ENCODE measurements at places on chromosomes 11 and 22. TPM values are rescaled to one million over a fixed set of nuclear protein-coding genes. Genes with fewer than 3 reads are reported as not detected.

DNA sequence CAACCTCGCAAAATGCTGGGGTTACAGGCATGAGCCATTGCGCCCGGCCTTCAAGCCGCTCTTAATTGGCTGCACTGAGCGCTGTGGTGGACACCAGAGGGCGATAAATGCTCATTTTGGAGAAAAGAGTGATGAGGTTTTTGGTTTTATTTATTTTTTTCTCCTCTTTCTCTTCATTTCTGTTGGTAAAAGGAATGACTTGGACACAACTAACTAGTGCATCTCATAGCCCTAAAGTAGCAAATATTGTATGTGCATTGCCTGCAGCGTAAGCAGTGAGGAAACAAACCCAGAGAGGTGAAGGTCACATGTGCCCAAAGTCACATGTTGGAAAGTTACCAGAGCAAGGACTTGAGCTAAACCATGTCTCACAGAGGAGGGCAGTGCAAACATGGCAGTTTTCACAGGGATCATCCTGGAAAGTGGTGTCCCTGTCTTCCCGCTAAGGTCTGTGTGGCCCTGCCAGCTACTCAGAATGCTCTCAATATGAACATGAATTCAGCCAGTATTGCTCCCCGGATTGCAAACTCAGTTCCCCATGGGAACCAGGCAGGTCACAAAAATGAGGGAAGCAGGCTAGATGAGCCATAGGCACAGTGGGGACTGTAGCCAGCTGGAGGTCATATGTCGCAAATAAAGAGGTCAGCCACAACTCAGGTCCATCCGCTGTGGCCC, 8.6 kb upstream of the CD82 start:
- DNase-seq: no peak

DNA sequence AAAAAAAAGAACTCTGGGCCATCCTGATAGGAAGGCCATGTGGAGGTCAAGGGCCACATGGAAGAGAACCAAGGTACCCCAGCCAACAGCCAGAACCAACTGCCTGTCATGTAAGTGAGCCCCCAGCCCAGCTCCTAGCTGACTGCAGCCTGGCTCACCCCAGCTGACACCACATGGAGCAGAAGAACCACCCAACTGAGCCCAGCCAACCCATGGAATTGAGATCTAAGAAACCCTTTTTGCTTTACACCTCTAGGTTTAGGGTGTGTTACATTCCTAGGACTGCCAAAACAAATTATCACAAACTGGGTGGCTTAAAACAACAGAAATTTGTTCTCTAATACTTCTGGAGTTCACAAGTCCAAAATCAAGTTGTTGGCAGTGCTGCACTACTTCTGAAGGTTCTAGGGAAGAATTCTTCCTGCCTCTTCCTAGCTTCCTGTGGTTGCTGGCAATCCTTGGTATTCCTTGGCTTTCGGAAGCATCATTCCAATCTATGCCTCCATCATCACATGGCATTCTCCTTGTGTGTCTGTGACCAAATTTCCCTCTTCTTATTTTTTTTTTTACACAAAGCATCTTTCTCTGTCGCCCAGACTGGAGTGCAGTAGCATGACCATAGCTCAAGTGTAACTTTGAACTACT, 4.4 kb downstream of the C11orf86 start:
- DNase-seq: no peak

GRCh38 chr11:123775715-123776549, 21.6 kb upstream of the OR6X1 start:
- DNase-seq: no peak

DNA sequence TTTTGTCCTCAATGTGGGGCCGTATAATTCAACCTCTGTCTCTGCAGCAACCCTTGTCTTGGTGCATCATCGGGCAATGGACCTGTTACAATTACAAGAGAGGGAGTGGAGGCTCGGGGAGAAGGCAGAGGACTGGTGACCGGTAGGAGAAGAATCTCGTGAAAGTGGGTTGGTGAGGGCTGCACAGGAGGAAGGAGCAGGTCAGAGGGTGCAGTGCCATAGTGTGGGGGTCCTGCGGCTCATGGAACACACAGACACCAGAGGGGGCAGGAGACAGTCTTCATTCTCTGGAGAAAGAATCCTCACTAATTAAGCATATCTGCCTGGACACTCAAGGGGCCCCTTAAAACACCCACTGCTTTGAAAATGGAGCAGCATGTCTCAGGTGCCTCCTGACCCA, 174.7 kb upstream of the B3GAT1 start:
- no peak for DNase-seq

GRCh38 chr11:101336858-101337257, 207.2 kb upstream of the PGR start:
- DNase-seq: no peak

DNA sequence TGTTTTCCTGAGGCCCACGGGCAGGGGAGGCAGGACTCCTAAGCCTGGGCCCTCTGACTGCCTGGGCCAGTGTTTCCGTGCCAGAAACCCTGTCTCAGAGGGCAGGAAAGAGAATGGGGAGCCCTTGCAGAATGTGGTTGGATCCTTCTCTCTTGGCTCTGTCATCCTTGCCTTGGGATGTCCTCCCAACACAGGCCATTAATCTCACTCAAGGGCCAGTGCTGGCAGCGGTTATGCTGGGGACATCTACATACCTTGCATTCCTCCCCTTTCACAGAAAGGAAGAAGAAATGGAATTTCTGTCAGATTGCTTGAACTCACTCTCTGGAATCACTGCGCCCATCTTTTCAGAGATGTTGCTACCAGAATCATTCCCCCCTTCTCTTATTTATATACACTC, 296.9 kb downstream of the KIRREL3 start:
- DNase-seq: no peak

- no peak for DNase-seq
These were observed 324.3 kb upstream of the SYN3 start for GRCh38 chr22:33382436-33382835.

- DNase-seq: no peak
These were observed 9.4 kb upstream of the PLAAT3 start for GRCh38 chr11:63623513-63624140.

GRCh38 chr22:37552524-37553163, 7.6 kb upstream of the CDC42EP1 start:
- DNase-seq: no peak

DNA sequence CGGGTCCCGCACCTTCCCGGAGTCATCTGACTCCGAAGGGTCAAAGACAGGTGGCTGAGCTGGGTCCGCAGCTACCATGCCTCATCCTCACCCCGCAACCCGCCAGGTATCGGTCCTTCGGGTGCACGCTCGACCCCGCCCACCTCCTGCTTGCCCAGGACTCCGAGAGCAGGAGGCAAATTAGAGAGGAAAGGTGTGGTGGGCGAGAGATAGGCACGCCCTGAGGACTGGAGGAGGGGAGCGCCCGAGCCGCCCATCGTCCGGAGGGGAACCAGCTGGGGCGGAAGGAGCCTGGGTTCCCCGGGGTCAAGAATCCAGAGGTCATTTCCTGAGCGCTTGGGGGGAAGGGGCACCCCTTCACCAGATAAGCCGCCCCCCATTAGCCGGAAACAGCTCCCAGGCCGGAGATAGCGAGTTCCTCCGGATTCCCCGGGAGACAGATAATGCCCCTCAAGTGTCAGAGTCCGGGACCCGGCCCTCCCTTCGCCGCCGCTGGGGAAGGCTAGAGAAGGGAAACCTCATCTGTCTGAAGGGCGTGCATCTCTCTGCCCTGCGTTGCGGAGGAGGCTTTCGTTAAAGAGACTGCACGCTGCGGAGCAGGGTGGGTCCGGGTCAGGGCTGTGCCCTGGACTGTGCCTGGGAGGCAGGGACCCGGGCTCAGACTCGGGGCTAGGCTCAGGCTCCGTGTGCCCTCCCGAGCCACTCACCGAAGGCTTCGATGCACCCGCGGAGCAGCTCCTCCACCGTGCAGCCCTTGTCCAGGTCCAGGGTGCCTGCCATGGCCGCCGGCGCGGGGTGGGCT, 1.7 kb downstream of the RASGRP2 start:
- DNase-seq: no peak

C11orf54 gene
- total RNA-seq: 22.2 TPM

EFEMP2 gene
- 8.0 TPM for total RNA-seq

FAM227A gene
- total RNA-seq: 0.04 TPM

P2RX6 gene
- total RNA-seq: not detected

TMEM45B gene
- total RNA-seq: 85.3 TPM

SLC22A9 gene
- total RNA-seq: not detected

CSF2RB gene
- total RNA-seq: 1.5 TPM

PNPLA5 gene
- not detected for total RNA-seq

All from esophagus squamous epithelium (tissue), 5 donors.